Esophagus mucosa (tissue), 1 donor: ENCODE measurements at places on chromosomes 12 and 14. TPM values are rescaled to one million over a fixed set of nuclear protein-coding genes. Genes with fewer than 3 reads are reported as not detected.

GRCh38 chr14:81432219-81432661, 32.1 kb upstream of the STON2 start:
- no peak for ATAC-seq

GRCh38 chr12:44876544-44877410, 662 bp upstream of the NELL2 start:
- peak; percentile 55 for ATAC-seq

DNA sequence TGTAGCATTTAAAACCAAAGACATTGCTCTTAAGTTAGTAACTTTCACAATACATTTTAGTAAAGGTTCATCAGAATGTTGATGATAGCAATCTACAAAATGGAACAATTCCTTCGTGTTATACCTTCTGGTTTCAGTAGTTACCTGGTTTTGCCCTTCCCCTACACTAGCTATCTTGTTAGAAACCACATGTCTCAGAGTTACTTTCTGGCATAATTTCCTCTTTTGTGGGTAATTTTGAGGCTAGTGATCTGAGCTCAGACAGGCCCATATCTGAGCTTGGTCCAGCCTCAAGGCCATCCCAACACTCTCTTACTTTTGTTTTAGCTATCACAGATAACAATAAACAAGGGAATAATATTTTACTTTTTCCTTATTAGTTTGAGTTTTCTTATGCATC, 196.9 kb downstream of the KITLG start:
- no peak for ATAC-seq

SPPL3 gene
- 85.8 TPM for total RNA-seq

DNA sequence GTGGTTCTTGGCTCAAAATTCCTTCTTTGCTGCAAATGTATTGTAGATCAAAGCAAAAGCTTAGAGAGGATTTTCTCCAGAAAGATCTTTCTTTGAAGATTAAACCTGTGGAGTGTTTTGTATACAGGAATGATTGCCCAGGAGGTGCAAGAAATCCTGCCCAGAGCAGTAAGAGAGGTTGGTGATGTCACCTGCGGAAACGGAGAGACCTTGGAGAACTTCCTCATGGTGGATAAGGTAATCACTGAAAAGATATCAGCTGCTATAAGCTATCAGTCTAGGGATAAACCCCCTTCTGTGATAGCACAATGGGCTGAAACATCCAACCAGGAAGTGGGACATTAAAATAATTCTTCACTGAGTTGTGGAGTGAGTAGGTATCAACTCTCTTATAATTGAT, 85.7 kb downstream of the MYRFL start:
- no peak for ATAC-seq

DNA sequence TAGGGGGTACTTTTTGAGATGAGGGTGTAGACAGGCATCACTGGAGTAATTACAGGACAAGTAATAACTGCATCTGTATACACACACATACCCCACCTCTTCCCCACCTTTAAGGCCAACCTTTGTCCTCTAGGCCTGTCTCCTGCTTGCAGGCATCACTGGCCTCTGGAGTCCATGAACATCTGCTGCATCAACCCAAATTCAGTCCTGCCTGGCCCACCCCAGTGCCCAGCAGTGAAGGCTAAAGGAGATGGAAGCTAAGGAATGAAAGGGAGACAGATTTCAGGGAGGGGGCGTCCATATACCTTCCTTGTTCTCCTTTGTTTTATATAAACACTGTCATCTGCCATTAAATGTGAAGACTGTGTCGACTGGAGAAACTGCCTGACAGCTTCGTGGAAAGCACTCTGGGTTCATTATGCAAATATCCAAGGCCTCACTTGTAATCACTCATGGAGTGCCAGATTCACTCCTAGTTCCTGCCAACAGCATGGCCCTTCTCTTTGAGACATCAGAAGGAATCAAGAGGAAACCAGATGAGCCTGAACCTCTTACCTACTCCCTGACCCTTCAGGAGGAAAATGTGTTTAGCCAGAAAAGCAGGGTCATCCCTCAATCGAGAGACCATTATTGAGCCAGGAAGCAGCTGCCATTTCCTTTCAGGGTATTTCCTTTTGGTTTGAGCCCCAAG, 64.4 kb downstream of the SERPINA3 start:
- ATAC-seq: no peak

GRCh38 chr12:68428211-68428610, 96.0 kb upstream of the MDM1 start:
- ATAC-seq: no peak

GRCh38 chr12:93572712-93573551, 457 bp downstream of the SOCS2 start:
- ATAC-seq: no peak
